ENCODE measurements at places on chromosomes 2 and 18. TPM values are rescaled to one million over a fixed set of nuclear protein-coding genes. Genes with fewer than 3 reads are reported as not detected.

ACAA2 gene
- total RNA-seq = 133 TPM

CENPA gene
- total RNA-seq = 1.1 TPM

DNA sequence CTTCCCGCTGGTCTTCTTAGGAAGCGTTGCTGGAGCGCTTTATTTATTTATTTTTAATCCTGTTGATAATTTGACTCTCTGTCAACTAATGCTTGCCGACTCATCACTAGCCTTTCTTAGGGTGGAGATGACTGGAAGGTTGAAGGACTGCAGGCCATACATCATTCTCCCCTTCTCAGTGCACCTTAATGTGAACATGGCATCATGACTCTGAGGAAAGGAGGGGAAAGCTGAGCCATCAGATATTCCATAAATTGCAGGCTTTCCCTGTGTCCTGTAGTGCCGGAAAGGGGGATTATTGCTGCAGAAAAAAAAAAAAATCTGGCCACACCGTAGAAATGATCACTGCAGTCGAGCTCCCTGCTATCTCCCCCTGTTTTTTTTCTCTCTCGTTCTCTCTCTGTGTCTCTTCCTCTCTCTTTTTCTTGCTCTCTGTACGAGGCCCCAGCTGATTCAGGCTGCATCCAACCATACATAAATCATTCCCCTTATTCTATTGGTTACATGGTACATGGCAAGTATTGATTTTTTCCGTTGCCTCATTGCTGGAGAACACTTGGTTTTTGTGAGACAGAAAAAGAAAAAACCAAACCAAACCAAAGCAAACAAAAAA lies 125.8 kb upstream of the EFEMP1 start:
- DNase-seq = no peak

GRCh38 chr2:69914164-69914949 lies 552 bp upstream of the MXD1 start:
- DNase-seq = no peak

SERPINB3 gene
- total RNA-seq = not detected

GRCh38 chr18:23226391-23226790 lies 91.1 kb downstream of the CABLES1 start:
- DNase-seq = no peak

DNA sequence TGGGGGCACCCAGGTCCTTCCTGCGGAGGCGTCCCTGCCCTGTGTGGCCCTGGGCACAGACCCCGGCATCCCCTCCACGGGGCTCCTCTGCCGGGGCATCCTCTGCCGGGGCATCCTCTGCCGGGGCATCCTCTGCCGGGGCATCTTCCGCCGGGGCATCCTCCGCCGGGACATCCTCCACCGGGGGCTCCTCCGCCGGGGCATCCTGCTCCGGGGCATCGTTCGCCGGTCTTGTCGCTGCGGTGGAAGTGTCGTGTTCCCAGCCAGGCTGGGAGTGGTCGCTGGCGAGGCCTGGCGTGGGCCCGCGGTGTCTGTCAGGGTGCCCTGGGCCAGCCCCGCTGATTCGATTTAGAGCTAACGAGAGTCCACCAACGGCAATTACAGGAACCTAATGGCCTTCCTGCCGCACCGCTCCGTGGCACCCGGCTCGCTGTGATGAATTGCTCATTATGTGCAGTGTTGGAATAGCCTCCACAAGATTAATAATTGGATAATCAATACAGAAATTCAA lies 115.1 kb downstream of the NFATC1 start:
- peak; percentile 8 for DNase-seq

DNA sequence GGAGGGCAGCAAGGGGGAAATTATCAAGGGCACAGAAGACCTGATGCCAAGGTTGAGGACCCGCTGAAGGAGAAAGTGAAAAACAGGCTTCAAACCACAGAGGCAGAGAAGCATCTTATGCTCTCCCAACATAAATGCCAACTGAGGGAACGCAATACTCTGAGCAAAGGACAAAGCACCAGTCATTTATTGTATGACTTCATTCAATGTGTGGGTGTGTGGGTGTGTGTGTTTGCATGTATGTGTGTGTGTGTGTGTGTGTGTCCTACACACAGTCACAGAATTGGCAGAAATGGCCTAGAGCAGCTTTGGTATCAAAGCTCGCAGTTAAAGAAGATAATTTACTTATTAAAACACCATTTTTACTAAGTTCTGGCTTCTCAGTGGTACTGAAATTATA lies 51.4 kb downstream of the UXS1 start:
- no peak for DNase-seq

GRCh38 chr2:69785358-69785757 lies 43.4 kb downstream of the ANXA4 start:
- no peak for DNase-seq

STK39 gene
- 22.6 TPM for total RNA-seq

DNA sequence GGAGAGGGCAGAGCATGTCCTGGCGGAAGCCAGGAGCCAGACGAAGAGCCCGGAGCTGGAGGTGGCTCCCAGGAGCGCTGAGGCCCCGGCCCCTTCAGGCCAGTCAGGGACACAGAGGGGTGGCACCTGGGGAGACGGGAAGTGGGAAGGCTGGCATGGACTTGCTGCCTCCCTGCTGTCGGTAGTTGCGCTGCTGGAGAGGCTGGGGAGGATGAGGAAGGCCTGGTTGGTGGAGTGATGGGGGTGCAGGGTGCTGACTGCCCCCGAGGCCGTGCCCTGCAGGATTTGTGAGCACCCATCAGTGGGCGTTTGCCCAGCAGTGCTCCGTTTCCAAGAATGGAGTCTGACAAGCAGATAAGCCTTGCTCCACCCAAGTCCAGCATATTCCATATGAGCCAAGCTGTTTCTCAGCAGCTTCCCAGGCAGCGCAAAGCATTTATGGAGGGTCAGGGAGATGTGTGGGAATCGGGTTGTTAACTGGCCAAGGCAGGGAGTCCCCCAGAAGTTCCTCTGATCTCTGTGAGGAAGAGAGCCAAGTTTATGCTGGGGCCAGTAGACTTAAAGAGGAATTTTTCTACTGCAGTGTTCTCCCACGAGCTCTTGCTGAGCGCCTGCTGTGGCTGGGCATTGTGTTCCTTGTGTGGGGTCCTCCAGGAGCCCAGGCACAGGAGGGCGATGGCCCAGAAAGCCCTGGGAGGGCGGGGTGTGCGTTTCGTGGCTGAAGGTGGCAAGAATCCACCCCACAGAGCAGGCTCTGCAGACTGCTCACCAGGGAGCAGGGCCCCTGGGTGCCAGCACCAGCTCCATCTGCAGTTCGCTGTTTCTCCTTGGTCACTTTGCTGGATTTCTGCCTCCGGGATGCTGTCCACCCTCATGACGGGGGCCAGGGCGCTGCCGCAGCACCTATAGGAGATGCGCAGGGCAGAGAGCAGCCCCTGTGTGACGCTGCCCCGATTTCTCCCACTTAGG lies 250.2 kb downstream of the ALPK2 start:
- DNase-seq = no peak

- DNase-seq = no peak
Observed at GRCh38 chr18:77461062-77461688, 211.5 kb downstream of the GALR1 start.

DNA sequence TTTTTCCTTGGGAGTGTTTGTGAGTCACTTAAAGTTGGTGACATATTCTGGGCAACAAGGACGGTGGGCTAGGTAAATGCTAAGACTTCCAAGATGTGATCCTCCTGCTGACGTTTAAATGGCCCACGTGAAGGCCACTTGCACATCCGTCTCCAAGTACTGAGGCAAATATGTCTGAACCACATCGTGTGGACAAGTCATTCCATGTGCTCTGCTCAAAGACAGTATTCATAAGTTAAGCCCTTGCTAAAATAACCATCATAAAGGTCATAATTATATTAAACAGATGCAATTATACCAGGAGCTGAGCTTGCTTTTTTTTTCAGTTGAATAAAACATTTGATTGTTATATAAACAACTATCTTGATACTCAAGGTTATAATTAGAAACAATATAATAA lies 44.8 kb downstream of the SPP2 start:
- no peak for DNase-seq
